ENCODE measurements at places on chromosomes 6 and 20.

DNA sequence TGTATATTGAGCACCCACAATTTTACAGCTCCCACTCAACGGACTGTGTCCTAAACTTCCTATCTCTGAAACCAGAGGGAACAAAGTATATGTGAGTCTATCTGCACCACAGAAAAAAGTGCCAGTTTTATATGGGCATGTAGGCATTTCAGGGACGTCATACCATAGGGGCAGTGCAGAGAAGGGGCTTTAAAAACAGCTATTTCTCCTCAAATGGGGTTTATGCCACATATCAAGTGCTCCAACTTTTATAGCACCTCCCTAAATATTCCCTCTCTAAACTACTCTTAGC lies 28.9 kb upstream of the ASF1A start:
- no peak for DNase-seq

DNA sequence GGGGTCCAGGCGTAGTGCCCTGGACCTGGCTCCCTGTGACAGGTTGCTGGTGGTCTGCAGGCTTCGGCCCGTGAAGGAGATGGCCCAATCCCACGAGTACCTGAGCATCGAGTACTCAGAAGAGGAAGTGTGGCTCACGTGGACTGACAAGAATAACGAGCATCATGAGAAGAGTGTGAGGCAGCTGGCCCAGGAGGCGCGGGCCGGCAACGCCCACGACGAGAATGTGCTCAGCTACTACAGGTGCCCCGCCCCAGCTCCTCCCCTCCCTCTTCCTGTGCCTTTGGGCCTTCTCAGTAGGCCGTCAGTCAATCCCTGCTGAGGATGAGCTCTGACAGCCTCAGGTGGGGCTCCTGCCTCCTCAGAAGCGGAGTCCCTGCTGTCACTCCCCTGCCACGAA lies 42.6 kb downstream of the UQCC2 start:
- no peak for DNase-seq

GRCh38 chr6:70673601-70674000 lies 5.9 kb downstream of the SMAP1 start:
- no peak for DNase-seq

GRCh38 chr6:134619077-134619476 lies 301.2 kb upstream of the SGK1 start:
- no peak for DNase-seq

- DNase-seq: no peak
Observed at GRCh38 chr6:35213824-35214756, at the start of gene SCUBE3. TSS of gene SCUBE3 (plus strand) at chr6:35213956. CDS start at chr6:35214419, 463 bp downstream.

DNA sequence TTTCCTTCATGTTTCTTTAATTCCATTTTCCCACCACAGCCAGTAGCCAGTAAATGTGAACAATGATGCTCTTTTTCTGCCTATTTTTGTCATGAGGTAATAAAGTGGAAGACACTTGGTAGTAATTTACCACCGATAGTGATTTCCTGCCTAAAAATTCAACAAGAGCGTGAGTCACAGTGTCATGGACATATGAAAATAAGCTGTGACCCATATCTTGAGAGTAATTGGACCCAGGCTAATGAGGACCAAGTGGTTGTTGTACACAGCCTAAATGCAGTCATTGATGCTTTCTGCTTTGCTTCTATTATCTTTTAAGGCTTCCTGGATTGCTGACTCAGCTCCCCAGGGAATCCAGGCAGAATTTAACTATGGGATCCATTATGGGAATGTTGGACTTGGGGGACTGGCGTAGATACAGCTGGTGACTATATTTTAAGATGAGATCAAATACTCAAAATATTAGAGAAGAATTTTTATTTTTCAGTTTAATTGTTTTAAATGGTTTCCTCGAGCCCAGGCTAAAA lies 265.9 kb upstream of the FERMT1 start:
- DNase-seq: no peak

GRCh38 chr6:34246249-34246562 lies 2.6 kb downstream of the SMIM29 start:
- DNase-seq: no peak

DNA sequence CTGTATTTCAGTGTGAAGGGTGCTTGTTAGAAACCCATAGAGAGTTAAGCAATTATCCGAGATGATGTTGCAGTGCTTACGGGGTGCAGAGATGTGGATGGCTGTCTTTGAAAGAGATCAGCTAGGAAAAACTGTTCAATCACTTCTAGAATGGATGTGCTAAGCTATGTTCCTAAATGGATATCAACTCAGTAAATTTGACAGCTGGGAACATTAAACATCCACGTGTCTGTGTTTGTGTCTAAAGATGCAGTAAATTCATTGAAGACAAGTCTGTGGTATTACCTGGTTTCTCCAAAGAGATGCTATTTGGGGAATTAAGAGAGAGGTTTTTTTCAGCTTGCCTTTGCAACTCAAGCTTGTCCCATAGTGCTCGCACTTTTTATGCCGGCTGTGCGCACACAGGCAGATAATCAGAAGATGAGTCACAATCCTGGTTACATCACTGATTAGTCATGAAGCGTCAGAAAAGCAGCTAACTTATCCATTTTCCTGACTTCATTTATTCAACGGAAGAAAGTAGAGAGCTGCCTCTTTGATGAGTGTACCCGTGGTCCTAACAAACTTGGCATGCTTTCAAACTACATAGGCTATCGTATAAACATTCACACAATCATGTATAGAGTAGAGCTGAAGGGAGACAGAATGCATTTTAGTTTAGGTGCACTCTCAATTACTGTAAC lies 691.7 kb upstream of the SLC35B3 start:
- no peak for DNase-seq

DNA sequence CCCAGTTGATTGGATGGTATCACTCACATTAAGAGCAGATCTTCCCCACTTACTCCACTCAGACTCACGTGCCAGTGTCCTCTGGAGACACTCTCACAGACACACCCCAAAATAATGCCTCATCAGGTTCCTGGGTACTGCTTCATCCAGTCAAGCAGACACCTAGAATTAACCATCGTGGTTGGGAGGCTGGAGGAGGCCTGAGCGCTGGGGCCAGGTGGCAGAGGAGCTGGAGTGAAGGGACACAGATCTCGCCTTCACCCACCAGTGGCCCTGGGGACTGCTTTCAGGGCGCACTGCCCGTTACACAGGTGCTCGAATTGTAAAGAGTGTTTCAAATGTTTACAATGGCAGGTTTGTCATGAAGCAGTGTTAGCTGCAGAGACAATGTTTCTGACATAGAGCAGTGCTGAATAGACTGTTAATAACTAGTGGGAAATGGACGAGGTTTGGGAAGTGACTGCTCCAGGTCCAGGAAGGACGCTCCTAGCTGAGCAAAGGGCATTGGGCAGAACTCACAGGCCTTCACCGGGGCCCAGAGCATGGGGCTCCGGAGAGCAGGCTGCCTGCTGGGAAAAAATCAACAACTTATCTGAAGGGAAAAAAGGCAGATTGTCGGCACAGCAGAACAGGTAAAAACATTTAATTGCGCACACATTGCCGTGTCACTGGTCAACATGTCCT lies 38.4 kb downstream of the TMEM242 start:
- DNase-seq: no peak

- no peak for DNase-seq
Observed at GRCh38 chr20:42099101-42099500, 480.9 kb upstream of the CHD6 start.

GRCh38 chr6:7905416-7905815 lies 5.2 kb downstream of the TXNDC5 start:
- DNase-seq: no peak

DNA sequence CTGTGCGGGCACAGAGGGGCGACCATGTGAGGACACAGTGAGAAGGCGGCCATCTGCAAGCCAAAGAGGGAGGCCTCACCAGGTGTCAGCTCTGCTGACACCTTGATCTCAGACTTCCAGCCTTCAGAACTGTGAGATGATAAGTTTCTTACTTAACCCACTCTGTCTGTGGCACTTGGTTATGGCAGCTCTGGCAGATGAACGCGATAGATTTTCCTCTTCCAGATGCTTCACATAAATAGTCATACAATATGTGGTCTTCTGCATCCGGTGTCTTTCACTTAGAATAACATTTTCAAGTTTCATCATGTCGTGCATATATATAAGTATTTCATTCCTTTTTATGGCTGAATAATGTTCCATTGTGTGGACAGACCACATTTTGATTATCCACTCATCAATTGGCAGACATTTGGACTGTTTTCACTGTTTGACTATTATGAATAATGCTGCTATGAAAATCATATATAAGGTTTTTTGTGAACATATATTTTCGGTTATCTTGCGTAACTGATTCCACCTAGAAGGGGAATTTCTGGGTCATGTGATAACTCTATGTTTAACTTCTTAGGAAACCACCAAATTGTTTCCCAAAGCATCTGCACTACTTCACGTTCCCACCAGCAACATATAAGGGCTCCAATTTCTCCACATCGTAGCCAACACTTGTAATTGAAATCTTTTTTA lies 30.2 kb downstream of the PRR18 start:
- no peak for DNase-seq

- DNase-seq: no peak
Observed at GRCh38 chr6:161487217-161487531, 213.3 kb upstream of the AGPAT4 start.
